A172 (cell line): ENCODE measurements at places on chromosomes 5 and 9.
A peak's percentile ranks its signal among the peaks of the same experiment; 100 is the strongest.

- no peak for DNase-seq
Observed at GRCh38 chr9:113687680-113688371, 188.3 kb upstream of the ZNF618 start.

DNA sequence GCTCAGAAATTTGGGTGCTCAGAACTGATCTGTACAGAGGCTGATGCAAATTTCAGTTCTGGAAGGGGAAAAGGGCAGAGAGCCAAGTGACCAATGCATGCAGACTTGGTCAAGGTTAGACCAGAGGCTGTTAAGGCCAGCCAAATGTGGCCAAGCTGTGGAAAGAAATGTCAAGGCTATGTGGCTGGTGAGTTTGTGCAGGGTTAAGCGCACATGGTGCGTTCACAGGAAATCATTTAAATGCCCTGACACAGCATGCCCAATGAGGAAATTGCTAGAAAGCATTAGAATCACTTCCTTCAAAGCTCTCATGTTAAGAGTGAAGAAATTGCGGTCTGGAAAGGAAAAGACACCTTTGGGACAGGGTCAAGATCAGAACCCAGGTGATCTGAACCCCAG lies 58.0 kb downstream of the PTPN3 start:
- DNase-seq = no peak

GRCh38 chr9:130290291-130291181 lies 25.0 kb downstream of the HMCN2 start:
- no peak for DNase-seq

DNA sequence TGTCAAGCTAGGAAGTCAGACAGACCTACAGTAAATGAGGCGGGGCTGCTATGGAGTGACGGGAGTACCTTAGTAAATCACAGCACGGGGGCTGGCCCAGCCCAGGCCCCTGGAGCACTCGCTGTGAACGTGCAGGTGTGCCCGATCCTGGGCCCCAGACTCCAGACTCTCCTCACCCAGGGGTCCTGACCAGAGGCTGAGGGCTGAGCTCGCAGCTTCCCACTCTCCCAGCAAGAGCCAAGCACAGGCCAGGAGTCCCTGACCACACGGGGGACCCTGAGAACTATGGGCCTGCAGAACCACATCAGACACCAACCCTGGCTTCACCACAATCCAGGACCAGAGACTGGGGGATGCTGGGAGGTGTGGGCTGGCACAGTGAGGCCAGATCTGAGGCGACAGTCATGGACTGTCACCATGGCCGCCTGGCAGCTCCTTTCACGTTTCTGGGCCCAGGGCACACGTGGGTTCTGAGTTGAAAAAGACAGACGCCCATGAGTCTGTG lies 73.4 kb downstream of the ADAMTS2 start:
- DNase-seq = no peak

- DNase-seq = no peak
Observed at GRCh38 chr5:10036136-10036815, 213.4 kb downstream of the ATPSCKMT start.

DNA sequence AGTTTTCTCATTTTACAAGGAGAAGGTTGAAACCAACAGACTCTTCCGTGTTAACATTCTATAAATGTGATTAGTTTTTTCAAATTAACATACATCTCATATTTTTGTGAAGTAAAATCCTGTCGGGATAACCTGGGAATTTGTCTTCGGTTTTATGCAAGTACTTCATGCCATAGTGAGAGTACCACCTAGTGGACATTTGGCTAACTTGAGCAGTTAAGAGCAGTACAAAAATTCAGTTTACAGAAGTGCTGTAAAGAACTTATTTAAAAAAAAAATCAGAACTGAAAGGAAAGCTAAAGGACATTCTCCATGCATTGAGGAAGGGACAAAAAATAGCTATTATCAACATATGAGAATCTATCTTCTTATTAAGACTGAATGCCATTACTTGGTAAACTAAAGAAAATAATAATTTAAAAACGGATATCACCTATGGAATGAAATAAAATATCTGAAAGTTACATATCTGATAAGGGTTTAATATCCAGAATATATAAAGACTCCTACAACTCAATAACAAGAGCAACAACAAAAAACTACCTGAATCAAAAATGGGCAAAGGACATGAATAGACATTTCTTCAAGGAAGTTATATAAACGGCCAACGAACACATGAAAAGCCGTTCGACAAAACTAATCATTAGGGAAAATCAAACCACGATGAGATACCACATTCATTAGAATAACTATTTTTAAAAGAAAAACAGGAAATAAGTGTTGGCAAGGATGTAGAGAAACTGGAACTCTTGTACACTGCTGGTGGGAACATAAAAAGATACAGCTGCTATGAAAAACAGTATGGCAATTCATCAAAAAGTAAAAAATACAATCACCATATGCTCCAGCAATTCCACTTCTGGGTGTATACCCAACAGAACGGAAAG lies 117.0 kb upstream of the GNA14 start:
- peak; percentile 30 for DNase-seq

- no peak for DNase-seq
Observed at GRCh38 chr9:101457003-101457402, 21.4 kb upstream of the ALDOB start.

- no peak for DNase-seq
Observed at GRCh38 chr5:37983463-37983862, 143.6 kb upstream of the GDNF start.

- DNase-seq = no peak
Observed at GRCh38 chr5:168676501-168676900, 97.3 kb upstream of the PANK3 start.
